ENCODE measurements at places on chromosomes 4 and X. TPM values are rescaled to one million over a fixed set of nuclear protein-coding genes. Genes with fewer than 3 reads are reported as not detected.

BGN gene
- total RNA-seq, result 0.30 TPM

SLC49A3 gene
- not detected for total RNA-seq

ZAR1 gene
- not detected for total RNA-seq

VEGFD gene
- not detected for total RNA-seq

UGT2B15 gene
- total RNA-seq, result not detected

DUSP21 gene
- total RNA-seq, result not detected

ADH1B gene
- not detected for total RNA-seq

STK26 gene
- total RNA-seq, result 32.5 TPM

USP27X gene
- total RNA-seq, result 2.1 TPM

NUP62CL gene
- total RNA-seq, result 3.5 TPM

TAB3 gene
- 23.2 TPM for total RNA-seq

AKAP4 gene
- not detected for total RNA-seq

UGT2A1 gene
- total RNA-seq, result not detected

MAGEA9B gene
- not detected for total RNA-seq

PAGE2B gene
- total RNA-seq, result not detected

SHOX gene
- not detected for total RNA-seq

VCX gene
- 0.11 TPM for total RNA-seq

FAT4 gene
- 0.65 TPM for total RNA-seq

RRH gene
- not detected for total RNA-seq

PAGE1 gene
- total RNA-seq, result not detected

PSAPL1 gene
- total RNA-seq, result not detected

SERPINA7 gene
- not detected for total RNA-seq

CPLX1 gene
- total RNA-seq, result 0.23 TPM

SCML1 gene
- 6.7 TPM for total RNA-seq

Data from hair follicular keratinocyte (primary cell).